ENCODE measurements at places on chromosomes 3 and 15. TPM values are rescaled to one million over a fixed set of nuclear protein-coding genes. Genes with fewer than 3 reads are reported as not detected.

DNA sequence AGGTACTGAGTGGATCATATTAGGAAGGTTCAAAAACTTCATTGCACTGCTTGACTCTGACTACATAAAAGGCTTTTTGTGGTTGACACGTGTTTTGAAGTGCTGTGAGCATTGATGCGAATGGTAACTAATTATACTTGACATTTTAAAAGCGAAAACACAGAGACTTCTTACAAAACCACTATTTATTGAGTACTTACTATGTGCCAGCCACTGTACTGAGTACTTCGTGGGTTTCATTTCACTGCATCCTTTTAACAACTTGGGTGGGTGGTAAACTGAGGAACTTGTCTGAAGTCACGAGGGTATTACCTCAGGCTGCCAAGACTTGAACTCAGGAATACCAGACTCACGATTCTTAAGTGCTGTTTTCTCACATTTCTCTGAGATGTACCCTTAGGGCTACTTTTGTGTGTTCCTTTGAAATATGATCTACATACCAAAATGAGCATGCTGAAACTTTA, 45.3 kb upstream of the PPP4R2 start:
- no peak for DNase-seq

DNA sequence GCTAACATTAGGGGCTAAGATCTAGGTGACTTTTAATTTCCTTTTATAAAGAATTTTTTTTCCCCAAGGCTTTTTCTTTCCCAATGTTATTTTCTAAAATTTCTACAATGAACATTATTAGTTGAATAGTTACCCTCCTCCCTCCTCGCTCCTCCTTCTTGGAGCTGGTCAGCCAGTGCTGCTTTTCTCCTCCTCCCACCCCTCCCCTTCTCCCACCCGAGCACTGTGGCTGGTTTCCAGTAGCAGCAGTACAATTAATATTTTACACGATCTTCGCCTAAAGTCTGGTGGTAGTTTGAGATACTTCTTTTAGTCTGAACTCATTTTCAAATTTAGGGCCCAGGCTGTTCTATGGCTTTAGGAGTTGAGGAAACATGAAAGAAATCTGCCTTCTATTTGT, 41.6 kb downstream of the EEFSEC start:
- DNase-seq, result no peak

DNA sequence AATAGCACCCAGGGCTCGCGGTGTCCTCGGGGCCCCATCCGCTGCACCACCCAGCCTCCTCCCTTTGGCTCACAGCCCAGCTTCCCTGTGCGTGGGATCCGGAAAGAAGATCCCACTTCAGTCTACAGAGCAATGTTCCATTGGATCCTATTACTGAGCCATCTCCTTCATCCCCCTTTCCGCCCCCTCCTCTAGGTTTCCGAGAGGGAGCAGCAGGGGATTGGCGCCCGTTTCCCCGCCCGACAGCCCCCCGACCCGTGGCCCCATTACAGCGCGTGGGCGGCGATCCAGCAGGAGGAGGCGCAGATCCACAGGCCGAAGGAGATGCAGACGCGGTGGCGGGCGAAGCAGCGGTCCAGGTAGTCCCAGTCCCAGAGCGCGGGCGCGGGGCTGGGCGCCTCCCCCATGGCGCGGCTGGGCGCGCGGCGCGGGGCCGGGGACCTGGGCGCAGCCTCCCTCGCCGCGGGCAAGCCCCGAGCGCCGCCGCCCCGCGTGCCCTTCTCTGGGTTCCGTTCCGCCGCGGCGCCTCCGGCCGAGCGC, 340 bp downstream of the TMEM44 start:
- DNase-seq, result no peak

GRCh38 chr15:26590676-26591075, 182.2 kb downstream of the GABRB3 start:
- DNase-seq, result no peak

The PP2D1 gene
- total RNA-seq, result not detected

DNA sequence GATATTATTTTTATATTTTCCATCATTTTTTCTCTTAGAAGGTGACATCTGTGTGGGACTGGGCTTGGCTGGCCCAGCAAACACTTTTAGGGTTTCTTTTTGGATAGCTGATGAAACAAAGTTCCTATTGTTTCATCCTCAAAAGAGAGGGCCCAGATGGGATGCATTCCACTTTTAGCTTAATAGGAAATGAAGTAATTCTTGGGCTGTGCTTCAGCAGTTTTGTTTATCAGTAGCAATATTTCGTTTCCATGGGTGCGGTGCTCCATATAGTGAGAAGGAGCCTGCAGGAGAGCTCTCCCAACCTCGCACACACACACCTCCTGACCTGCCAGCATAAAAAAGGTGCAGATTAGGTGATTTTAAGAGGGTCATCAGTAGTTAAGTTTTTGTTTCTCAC, 147.5 kb downstream of the AKAP13 start:
- DNase-seq, result no peak

DNA sequence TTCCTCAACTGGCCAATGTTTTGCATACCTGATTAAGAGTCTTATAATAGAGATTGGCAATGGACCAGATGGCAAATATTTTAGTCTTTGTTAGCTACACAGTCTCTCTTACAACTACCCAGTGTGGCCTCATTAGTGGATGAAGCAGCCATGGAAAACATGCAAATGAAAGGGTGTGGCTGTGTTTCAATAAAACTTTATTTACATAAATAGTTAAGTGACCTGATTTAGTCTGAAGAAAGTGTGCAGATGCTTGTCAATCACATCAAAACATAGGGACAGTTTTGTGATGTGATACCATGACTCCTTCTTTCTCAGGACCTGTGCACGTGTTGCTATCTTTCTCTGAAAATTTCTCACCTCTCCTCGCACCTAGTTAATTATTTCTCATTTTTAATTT, 309.8 kb upstream of the GRM7 start:
- no peak for DNase-seq

- no peak for DNase-seq
Observed at GRCh38 chr3:15205934-15206661, at the start of gene CAPN7. Gene CAPN7, plus strand, starts transcription at chr3:15206246. Its CDS starts 250 bp downstream, at chr3:15206496.

The SENP7 gene
- total RNA-seq, result 18.9 TPM

- no peak for DNase-seq
Observed at GRCh38 chr3:153897842-153898241, 223.3 kb upstream of the ARHGEF26 start.

The APBA2 gene
- total RNA-seq, result 2.0 TPM

DNA sequence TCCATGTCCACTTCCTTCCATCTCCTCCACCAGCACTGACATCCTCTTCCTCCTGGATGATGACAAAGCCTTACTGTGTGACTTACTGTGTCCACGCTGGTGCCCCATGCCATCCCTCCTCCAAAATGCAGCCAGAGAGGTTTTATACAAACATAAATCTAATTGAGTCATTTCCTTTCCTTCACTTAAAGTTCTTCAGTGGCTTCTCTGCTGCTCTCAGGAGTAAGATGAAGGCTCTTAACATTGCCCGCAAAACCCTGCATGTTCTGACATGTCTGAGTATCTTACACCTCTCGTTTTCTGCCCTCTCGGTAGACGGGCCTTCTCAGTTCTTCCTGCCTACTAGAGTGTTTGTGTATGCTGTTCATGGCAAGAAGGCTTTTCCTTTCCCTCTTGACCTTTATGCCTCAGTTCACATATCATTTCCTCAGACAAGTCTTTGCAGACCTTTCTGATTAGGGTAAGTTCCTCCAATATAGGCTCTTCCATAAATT, 175.5 kb downstream of the CFAP20DC start:
- no peak for DNase-seq

GRCh38 chr15:99895956-99896311, 162.7 kb upstream of the LYSMD4 start:
- no peak for DNase-seq

The UBE2E1 gene
- total RNA-seq, result 114 TPM

GRCh38 chr3:107271787-107272387, 105.4 kb upstream of the CCDC54 start:
- DNase-seq, result no peak

- DNase-seq, result no peak
Observed at GRCh38 chr15:35583863-35584528, 38.0 kb upstream of the DPH6 start.

- no peak for DNase-seq
Observed at GRCh38 chr3:194399874-194400411, 877 bp upstream of the GP5 start.

- DNase-seq, result no peak
Observed at GRCh38 chr15:70086636-70087035, 11.1 kb downstream of the TLE3 start.

GRCh38 chr15:27059610-27060202, 88.7 kb downstream of the GABRG3 start:
- DNase-seq, result no peak
